Activated CD4-positive, alpha-beta memory T cell treated with anti-CD3 and anti-CD28 coated beads, Interleukin-2, amount 10 ng/mL, durations not matched to agents 7 days and 5 days (primary cell): ENCODE measurements at places on chromosomes 3 and 15. TPM values are rescaled to one million over a fixed set of nuclear protein-coding genes. Genes with fewer than 3 reads are reported as not detected.

GRCh38 chr15:96505014-96505413 lies 174.5 kb downstream of the NR2F2 start:
- DNase-seq, result no peak

DNA sequence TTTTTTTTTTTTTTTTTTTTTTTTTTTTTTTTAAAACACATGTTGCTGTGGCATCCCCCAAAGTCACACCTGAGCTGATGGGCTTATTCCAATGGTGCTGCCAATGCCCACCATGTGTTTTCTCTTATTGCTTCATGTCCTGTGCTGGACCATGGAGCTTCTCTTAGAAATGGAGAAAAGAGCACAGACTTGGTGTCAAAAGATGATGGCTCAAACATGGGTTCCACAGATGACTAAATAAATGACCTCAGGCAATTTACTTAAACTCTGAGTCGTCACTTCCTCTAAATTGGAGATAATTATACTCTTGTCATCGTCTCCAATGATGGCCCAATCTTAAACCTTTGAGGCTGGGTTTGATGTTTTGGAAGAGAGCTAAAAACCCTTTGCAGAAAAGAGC lies 28.1 kb downstream of the CHST2 start:
- DNase-seq, result no peak

The TMEM207 gene
- not detected for total RNA-seq

DNA sequence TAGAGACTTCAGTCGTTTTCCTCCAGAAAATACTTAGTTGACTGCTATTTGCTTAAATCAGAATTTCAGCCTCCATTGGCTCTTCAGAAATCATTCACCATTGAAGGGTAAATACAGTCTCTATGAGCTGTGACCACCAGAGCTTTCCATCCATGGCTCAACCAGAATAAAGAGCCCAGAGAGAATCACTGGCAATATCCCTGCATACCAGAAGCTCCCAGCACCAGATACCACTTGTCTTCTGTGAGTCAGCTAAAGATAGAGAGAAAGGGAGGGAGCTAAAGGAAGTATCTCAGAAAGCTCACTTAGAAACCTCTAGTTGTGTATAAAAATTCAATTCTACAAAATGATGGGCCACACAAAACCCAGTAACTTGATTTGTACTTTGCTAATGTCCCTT lies 115.2 kb upstream of the TMCO5A start:
- no peak for DNase-seq

GRCh38 chr15:28127036-28127435 lies 27.9 kb upstream of the OCA2 start:
- no peak for DNase-seq

- DNase-seq, result no peak
Observed at GRCh38 chr3:179189759-179190158, 41.6 kb downstream of the PIK3CA start.

GRCh38 chr3:10557250-10557649 lies 51.9 kb upstream of the ATP2B2 start:
- DNase-seq, result no peak

DNA sequence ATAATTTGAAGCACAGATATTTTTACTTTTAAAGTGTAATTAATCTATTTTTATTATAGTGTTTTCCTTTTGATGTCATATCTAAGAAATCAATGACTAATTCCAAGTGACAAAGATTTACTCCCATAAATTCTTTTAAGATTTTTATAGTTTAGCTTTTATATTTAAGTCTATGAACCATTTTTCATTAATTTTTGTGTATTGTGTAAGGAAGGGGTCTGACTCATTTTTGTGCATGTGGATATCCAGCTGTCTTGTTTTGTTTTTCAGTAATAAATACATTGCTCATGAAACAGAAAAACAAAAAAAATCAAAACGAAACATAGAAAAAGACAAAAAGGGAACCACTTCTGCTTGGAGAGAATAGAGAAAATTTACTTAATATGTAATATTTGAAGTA lies 145.1 kb downstream of the EPHA6 start:
- no peak for DNase-seq

The CPNE9 gene
- total RNA-seq, result not detected

The IRAK2 gene
- 5.2 TPM for total RNA-seq
